Lung (tissue), 17 donors: ENCODE measurements at places on chromosomes 12 and 14.

GRCh38 chr12:51820526-51821439 is 27.7 kb downstream of the FIGNL2 start:
- no peaks in the 10 kb centered on the region for H3K4me1 ChIP-seq
- no peaks in the 10 kb centered on the region for H3K36me3 ChIP-seq
- peak overlapping the region; percentile 9 for H3K27ac ChIP-seq

- no peak for DNase-seq
- H3K27ac ChIP-seq, result no peak overlapping the region
- H3K36me3 ChIP-seq, result no peaks in the 10 kb centered on the region
- no peaks in the 10 kb centered on the region for H3K27me3 ChIP-seq
- no peak overlapping the region for H3K4me3 ChIP-seq
Observed at GRCh38 chr12:106171117-106171750, 32.5 kb upstream of the NUAK1 start.

- no peaks in the 10 kb centered on the region for H3K27me3 ChIP-seq
- H3K4me1 ChIP-seq, result no peaks in the 10 kb centered on the region
- peak; percentile 16 for DNase-seq
- H3K27ac ChIP-seq, result no peak overlapping the region
- no peak overlapping the region for H3K4me3 ChIP-seq
- no peaks in the 10 kb centered on the region for H3K36me3 ChIP-seq
Observed at GRCh38 chr14:103313704-103314103, 20.3 kb upstream of the EIF5 start.

DNA sequence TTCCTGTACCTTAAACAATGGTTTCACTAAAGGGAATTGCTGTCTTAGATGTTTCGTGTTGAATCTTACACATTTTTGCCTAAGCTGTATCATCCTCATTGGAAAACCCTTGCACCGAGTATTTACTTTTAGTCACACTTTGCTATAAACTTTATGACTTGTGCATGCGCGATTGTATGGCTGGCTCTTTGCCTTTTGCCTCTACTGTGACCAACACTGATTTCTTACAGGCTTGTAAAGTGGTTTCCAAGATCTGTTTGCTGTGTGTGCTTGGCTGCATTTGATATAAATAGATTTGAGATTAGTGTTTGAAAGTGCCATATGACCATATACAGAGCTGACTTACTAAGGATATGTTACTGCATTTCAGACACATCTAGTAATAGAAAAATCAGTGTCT is 40.5 kb downstream of the RASSF3 start:
- H3K27ac ChIP-seq, result peak overlapping the region; percentile 64
- H3K27me3 ChIP-seq, result no peaks in the 10 kb centered on the region

- no peak for DNase-seq
- H3K4me1 ChIP-seq, result peaks cover 17% of the 10 kb centered on the region
- no peaks in the 10 kb centered on the region for H3K27me3 ChIP-seq
- H3K27ac ChIP-seq, result peak overlapping the region; percentile 57
Observed at GRCh38 chr12:47730341-47730744, 5.1 kb upstream of the ENDOU start.

DNA sequence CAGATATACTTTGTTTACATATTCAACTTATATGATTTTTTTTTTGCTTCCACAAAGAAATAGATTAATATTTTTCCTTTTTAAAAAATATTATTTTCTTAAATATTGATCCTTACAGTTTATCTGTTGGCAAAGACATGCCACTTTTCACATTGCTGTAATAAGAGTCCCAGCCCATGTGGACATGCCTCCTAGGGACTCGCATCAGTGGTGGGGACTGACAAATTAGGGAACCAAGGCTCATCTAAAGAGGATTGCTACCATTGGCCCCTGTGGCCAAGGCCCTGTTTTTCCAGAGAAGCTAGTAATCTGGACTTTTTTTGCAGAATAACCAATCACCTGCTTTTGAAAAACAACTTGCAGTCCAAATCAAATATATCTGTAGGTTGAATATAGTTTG is 27.8 kb upstream of the BMAL2 start:
- no peaks in the 10 kb centered on the region for H3K27me3 ChIP-seq
- H3K4me1 ChIP-seq, result no peaks in the 10 kb centered on the region
- H3K4me3 ChIP-seq, result no peak overlapping the region
- no peak overlapping the region for H3K27ac ChIP-seq
- peaks cover 3% of the 10 kb centered on the region for H3K36me3 ChIP-seq

DNA sequence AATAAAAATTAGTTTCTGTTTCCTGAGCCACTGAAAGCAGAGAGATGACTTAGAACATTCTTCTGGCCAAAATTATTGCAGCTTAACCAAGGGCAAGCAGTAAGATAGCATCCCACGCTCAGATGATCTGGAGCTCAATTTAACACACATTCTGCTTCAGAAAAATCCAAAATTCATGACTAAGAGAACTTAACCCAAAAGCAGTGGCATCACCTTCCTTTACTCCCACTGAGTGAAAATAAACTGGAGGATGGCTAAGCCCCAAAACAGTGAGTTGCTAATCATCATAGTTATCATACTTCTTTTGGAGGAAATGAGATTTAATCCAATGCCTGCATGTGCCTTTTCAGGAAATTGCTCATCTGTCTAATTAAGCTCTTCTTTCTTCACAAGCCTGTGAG is 195.4 kb downstream of the DUSP6 start:
- H3K27ac ChIP-seq, result no peak overlapping the region
- DNase-seq, result no peak
- no peaks in the 10 kb centered on the region for H3K4me1 ChIP-seq
- H3K4me3 ChIP-seq, result no peak overlapping the region

DNA sequence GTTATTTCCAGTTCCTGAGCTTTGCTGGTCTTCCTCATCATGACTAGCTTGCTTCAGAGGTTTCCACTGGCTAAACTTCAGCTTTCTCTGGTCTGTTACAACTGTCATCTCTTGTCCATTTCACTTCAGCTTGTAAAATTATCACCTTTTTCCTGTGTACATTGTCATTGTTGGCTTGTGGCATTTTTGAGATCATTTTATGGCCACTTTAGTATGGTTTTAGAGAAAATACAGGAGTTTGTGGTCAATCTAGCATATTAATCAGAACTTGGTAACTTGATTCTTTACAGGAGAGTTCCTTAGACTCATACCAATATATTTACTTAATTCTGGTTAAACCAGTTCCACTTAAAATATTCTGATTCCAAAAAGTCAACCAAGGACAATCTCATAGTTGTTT is 235.9 kb upstream of the KITLG start:
- no peaks in the 10 kb centered on the region for H3K4me1 ChIP-seq
- H3K27me3 ChIP-seq, result no peaks in the 10 kb centered on the region
- no peak overlapping the region for H3K4me3 ChIP-seq
- no peak for DNase-seq

DNA sequence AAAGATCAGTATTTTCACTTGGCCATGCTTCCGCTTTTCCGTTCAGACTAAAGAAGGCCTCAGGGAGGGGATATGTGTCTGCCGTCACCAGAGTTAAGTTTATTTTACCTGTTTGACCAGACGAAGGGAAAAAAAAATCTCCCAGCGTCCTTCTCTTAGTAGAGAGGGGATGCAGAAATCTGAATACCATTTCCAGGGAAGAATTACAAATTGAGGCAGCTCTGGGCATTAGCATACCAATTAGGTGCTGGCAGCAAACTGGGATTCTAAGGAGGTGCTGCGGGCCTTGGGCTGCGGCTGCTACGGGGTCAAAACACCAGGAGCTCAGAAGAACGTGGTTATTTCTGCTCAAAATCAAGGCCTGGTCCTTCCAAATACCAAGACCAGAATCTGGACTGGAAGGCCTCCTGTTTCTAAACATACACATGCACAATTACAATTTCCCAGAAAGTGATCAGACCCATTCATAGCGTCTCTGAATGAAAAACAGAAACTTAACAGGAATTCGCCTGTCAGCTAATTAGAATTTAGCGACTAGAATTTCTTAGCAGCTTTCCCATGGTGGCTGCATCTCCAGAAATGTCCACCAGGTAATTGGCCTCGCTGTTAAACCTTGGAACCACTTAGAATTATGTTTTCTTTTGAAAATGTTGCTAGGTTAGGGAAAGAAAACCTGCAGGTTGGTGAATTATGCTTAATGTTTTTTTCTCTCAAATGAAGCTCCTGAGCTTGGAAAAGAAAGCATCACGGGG is 617.0 kb downstream of the VRK1 start:
- H3K4me3 ChIP-seq, result no peak overlapping the region
- no peaks in the 10 kb centered on the region for H3K36me3 ChIP-seq
- peaks cover 64% of the 10 kb centered on the region for H3K27me3 ChIP-seq
- peaks cover 6% of the 10 kb centered on the region for H3K4me1 ChIP-seq
